CMK (cell line): ENCODE measurements at places on chromosomes 16 and 17.
A peak's percentile ranks its signal among the peaks of the same experiment; 100 is the strongest.

GRCh38 chr17:327296-327695, 25.3 kb downstream of the RPH3AL start:
- DNase-seq = no peak

GRCh38 chr17:49338883-49339282, 23.2 kb downstream of the ZNF652 start:
- no peak for DNase-seq

DNA sequence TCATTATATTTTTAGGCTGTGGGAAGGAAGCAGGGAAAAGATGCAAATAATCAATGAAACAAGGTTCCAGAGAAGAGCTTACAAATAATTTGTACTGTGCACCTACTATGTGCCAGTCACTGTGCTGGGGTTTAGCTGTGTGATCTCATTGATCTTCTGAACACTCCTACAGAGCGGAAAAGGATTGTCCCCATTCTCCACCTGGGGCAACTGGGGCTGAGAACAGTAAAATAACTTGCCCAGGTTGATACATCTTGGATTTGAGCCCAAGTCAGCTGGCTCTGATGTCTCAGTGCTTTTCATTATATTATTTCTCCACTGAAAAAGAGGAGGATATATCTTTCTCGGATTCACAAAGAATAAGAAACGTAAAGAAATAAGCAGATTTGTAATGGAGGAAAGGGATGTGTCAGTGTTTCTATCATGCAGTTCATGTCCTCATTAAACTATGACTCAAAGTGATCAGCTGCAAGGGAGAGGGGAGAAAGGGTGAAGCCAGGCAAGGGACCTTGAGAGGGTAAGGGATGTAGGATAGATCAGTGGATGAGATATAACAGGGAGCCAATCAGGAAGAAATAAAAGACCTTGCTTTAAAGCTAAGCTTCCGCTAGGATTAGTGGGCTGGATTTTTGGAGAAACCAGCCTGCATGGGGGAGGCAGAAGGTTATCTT, 143.6 kb upstream of the NOL11 start:
- no peak for DNase-seq

- DNase-seq = no peak
Observed at GRCh38 chr17:83086199-83086880, 6.9 kb downstream of the METRNL start.

DNA sequence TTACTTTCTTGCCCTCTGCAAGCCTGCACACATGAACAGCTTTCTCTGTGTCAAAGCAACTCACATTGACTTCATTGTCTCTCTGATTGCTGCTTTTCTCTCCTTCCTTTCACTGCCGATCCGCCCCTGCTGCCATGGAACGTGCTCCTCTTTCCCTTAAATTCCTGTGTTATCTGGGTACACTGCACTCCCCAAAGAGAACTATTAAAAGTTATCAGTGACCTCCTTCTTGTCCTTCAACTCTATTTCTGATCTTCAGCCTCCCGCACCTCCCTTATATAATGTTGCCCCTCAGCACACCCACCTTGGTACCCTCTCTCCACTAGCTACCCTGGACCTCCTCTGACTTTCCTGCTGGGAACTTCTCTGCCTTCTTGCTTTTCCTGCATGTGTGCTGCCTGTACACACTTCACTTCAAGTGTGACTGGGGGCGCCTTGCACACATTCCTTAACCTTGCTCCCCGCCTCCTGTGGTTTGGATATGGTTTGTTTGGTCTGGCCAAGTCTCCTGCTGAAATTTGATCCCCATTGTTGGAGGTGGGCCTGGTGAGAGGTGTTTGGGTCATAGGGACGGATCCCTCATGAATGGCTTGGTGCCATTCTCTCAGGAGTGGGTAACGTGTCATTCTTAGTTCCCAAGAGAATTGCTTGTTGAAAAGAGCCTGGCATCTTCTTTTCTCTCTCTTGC, 26.7 kb upstream of the PMP22 start:
- no peak for DNase-seq

DNA sequence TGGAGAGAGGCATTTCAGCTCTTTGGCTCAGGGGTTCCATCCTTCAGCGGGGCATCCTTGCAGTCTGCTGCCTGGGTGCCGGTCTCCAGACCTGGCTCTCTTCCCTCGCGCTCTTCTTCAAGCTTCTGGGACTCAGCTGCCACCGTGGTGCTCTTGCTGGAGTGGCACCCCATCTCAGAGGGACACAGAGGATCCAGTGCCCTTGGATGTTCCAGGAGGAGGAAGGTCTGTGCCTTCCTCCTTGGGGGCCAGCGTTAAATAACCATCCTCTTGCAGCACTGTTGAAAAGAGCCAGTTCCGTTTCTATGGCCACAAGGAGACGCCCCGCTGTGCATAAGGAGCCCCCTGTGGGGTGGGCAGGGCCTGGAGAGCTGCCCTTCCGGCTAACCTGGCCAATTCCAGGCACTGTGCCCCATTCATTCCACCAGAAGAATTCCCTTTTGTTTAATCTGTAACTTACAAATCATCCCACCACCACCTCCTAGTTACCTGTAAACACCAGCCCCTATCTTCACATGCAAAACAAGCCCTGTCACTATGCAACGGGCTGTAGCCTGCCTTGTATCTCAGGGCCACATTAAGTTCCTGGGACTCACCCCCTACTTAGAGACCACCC, 8.6 kb downstream of the CHD9NB start:
- peak; percentile 8 for DNase-seq

- DNase-seq = no peak
Observed at GRCh38 chr16:68737730-68738629, 888 bp downstream of the CDH1 start.

- DNase-seq = no peak
Observed at GRCh38 chr16:77897129-77897437, 108.7 kb downstream of the VAT1L start.
